Ascending aorta (tissue), 2 donors: ENCODE measurements at places on chromosomes 7 and 10. TPM values are rescaled to one million over a fixed set of nuclear protein-coding genes. Genes with fewer than 3 reads are reported as not detected.

DNA sequence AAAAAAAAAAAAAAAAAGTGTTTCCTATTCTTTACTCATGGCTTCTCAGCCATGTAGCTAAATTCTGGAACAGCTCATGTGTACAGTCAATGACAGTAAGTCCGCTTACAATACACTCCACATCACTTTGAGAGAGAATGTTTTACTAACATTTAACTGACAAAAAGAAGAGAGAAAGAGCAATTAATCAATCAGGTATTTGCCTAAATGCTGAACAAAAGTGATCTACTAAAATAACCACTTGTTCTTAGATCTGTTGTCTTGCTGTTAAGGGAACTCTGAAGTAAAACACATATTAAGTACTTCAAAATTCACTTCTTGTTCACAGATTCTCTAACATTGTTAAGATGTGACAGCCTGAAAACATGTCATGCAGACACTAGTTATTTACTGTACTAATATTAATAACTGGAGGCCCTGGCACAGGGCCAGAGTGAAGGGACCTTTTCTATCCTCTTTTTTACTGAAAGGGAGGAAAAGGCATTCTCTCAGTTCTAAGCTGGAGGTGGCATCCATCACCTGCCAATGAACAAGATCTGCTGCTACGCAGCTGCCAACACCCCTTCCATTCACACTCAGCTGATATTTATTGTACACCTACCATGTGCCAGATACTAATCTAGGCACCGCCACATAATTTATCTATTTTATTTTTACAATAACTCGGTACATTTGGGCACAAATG lies 72.6 kb downstream of the AHR start:
- H3K27me3 ChIP-seq, result no peaks in the 10 kb centered on the region
- no peak overlapping the region for H3K4me3 ChIP-seq
- DNase-seq, result no peak

Gene RSU1
- total RNA-seq, result 82.2 TPM

Gene MMD2
- total RNA-seq, result not detected

Gene STK31
- 1.6 TPM for total RNA-seq

Gene TDRD1
- total RNA-seq, result 0.53 TPM

Gene FAM107B
- 3.7 TPM for total RNA-seq

GRCh38 chr7:20284003-20284770 lies 46.5 kb upstream of the ITGB8 start:
- H3K4me1 ChIP-seq, result no peaks in the 10 kb centered on the region
- DNase-seq, result no peak
- no peak overlapping the region for H3K27ac ChIP-seq
- H3K4me3 ChIP-seq, result no peak overlapping the region

DNA sequence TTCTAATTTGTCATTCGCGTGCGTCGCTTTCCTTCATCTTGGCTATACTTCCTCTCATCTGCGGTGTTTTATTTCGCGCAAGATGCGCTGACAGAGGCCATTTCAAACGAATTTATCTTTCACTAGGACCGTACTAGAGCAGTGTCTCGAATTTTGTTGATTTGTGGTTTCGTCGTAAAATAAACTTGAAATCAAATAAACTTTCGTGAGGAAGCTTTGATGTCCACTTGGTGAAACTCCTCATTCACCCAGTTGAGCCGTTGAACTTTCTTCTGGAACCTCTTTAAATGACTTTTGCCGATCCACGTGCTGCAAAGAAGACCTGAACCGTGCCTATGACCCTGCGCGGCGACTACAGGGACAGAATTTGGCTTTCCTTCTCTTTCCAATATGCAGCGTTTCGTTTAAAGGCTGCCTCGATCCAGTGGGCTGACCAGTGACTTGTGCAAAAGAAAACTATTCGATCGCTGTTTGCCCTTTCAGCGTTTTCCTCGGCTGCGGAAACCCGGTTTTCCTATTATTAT lies 163.9 kb upstream of the PPP1R3A start:
- H3K27ac ChIP-seq, result peak overlapping the region; percentile 98
- no peaks in the 10 kb centered on the region for H3K36me3 ChIP-seq
- no peak for DNase-seq
- peak overlapping the region; percentile 89 for H3K4me3 ChIP-seq

- DNase-seq, result no peak
- no peaks in the 10 kb centered on the region for H3K27me3 ChIP-seq
- H3K4me3 ChIP-seq, result no peak overlapping the region
- H3K36me3 ChIP-seq, result no peaks in the 10 kb centered on the region
- H3K27ac ChIP-seq, result no peak overlapping the region
- H3K4me1 ChIP-seq, result no peaks in the 10 kb centered on the region
These were observed 89.1 kb upstream of the ADO start for GRCh38 chr10:62715383-62715782.

DNA sequence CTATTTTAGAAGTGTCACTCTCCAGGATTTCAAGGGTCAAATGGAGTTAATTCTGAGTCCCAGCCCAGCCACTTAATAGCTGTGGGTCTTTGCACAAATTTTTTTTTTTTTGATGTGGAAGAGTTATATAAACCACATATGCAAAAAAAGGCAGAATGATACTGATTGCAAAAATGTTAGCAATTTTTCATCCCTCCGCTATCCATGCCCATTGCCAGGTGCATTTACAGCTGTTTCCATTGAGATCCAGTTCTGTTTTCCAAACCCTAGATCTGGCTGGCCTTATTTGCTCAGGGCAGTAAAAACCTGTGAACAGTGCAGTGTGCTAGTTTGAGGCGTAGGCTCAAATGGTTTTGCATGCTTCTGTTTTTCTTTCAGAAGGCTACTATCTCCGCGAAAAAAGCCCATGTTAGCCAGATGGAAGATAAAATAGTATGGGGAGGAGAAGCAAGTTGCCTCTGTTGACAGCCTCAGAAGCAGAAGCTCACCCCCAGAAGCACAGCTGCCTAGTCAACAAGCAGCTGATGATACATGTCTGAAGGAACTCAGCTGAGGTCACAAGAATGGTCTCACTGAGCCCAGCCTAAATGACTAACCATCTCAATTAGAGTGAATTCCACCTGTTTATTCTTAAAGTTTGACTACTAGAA lies 997 bp upstream of the ZNF138 start:
- no peak for DNase-seq
- H3K27me3 ChIP-seq, result no peaks in the 10 kb centered on the region

- H3K36me3 ChIP-seq, result no peaks in the 10 kb centered on the region
- H3K27me3 ChIP-seq, result no peaks in the 10 kb centered on the region
- no peak overlapping the region for H3K4me3 ChIP-seq
- peaks cover 57% of the 10 kb centered on the region for H3K4me1 ChIP-seq
These were observed 62.6 kb downstream of the ASB13 start for GRCh38 chr10:5603848-5604170.

GRCh38 chr10:18687195-18687594 lies 28.0 kb downstream of the ARL5B start:
- no peaks in the 10 kb centered on the region for H3K27me3 ChIP-seq
- no peak overlapping the region for H3K4me3 ChIP-seq
- H3K27ac ChIP-seq, result no peak overlapping the region
- no peaks in the 10 kb centered on the region for H3K4me1 ChIP-seq
- no peaks in the 10 kb centered on the region for H3K36me3 ChIP-seq
- DNase-seq, result no peak

Gene CLRN3
- not detected for total RNA-seq

- H3K36me3 ChIP-seq, result no peaks in the 10 kb centered on the region
- H3K4me3 ChIP-seq, result no peak overlapping the region
- DNase-seq, result no peak
- no peak overlapping the region for H3K27ac ChIP-seq
- H3K27me3 ChIP-seq, result no peaks in the 10 kb centered on the region
These were observed 61.8 kb upstream of the AHR start for GRCh38 chr7:17236603-17237002.

GRCh38 chr7:99313204-99313573 lies 12.5 kb upstream of the ARPC1A start:
- peaks cover 5% of the 10 kb centered on the region for H3K4me1 ChIP-seq
- DNase-seq, result no peak
- no peak overlapping the region for H3K27ac ChIP-seq
- H3K4me3 ChIP-seq, result no peak overlapping the region
- H3K27me3 ChIP-seq, result no peaks in the 10 kb centered on the region

Gene PON3
- total RNA-seq, result not detected

DNA sequence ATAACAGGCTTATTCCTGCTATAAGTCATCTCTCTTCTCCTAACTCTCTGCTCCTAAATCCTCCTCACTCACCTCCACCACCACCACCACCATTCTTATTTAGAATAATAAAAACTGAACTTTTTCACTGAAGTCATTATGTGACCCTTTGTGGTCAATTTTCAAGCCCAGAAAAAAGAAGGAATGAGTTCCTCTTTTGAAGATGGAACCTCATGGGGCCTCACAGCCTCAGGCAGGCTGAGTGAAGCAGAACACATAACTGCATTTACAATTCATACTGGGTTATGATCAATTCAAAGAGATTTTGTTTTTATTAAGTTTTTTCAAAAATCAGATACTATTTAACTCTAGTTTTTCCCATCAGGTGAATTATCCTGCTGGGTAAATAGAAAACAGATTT lies 29.8 kb downstream of the PNLIPRP3 start:
- H3K27me3 ChIP-seq, result no peaks in the 10 kb centered on the region
- no peak overlapping the region for H3K27ac ChIP-seq
- DNase-seq, result no peak
- no peaks in the 10 kb centered on the region for H3K4me1 ChIP-seq
- H3K36me3 ChIP-seq, result no peaks in the 10 kb centered on the region

Gene SH2B2
- 4.2 TPM for total RNA-seq

Gene PPP1R9A
- total RNA-seq, result 0.85 TPM

DNA sequence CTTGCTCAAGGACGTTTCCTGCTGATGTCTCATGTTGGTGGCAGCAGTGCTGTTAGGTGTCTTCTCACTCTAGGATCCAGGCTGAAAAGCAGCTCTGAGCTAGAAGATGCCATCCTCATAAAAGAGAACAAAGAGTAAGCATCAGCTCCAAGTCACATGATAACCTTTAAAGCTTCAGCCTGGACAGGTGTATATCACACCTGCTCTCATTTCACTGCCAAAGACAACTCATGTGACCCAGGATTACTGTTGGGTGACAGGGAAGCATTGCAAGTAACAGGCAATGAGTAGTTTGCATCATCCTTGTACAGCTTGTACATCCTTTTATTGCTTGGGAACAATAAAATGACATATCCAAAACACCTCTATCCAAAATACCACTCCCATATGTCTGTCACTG lies 423.4 kb upstream of the DPP6 start:
- no peak overlapping the region for H3K27ac ChIP-seq
- DNase-seq, result no peak
- H3K4me3 ChIP-seq, result no peak overlapping the region
- H3K36me3 ChIP-seq, result no peaks in the 10 kb centered on the region
- H3K4me1 ChIP-seq, result no peaks in the 10 kb centered on the region
- H3K27me3 ChIP-seq, result no peaks in the 10 kb centered on the region

DNA sequence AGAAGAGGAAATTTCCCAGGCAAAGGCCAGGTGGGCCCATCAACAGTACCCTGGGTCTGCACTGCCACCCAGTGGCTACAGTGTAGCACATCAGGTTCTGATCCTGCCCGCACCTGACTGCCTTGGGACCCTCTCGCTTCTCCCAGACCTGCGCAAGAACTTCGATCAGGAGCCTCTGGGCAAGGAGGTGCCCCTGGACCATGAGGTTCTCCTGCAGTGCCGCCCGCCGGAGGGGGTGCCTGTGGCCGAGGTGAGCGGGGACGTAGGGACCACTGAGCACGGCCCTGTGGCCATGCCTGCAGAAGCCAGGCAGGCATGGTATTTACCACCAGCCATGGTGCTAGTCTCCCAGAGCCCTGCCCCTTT lies 33.9 kb upstream of the SLC29A3 start:
- no peaks in the 10 kb centered on the region for H3K27me3 ChIP-seq
- no peak overlapping the region for H3K27ac ChIP-seq
- H3K4me3 ChIP-seq, result no peak overlapping the region
- H3K4me1 ChIP-seq, result no peaks in the 10 kb centered on the region

DNA sequence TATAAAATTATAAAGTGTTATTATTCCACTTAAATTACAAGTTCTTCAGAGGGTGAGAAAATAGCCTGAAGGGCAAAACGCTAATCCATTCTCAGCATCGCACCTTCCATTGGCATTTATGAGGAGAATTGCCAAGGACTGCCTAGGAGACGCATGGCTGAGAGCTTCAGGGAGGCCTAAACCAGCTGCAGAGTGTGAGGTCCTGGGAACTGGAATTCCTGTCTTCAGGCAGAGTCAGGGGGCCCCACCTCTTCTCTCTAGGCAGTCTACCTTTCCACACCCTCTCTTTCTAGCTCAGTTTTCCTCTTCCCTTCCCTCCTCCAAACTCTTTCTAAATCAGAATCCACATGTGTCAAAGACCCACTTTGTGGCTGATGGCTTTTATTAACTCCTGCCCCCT lies 35.3 kb downstream of the LRRC72 start:
- no peak overlapping the region for H3K27ac ChIP-seq
- no peaks in the 10 kb centered on the region for H3K27me3 ChIP-seq
- H3K4me1 ChIP-seq, result no peaks in the 10 kb centered on the region
- no peak for DNase-seq

DNA sequence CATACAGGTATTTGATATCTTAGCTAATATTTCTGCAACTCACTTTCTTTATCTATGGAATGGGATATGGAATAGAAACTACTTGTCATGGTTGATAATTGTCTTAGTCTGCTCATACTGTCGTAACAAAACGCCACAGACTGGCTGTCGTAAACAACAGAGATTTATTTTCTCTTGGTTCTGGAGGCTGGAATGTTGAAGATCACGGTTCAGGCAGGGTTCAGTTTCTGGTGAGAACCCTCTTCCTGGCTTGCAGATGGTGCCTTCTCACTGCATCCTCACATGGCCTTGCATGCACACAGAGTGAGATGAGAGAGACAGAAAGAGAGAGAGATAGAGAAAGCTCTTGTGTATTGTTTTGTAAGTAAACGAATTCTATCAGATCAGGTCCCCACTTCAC lies 332.7 kb upstream of the MAGI2 start:
- no peak overlapping the region for H3K4me3 ChIP-seq
- H3K36me3 ChIP-seq, result no peaks in the 10 kb centered on the region
- DNase-seq, result no peak
- H3K27ac ChIP-seq, result no peak overlapping the region

DNA sequence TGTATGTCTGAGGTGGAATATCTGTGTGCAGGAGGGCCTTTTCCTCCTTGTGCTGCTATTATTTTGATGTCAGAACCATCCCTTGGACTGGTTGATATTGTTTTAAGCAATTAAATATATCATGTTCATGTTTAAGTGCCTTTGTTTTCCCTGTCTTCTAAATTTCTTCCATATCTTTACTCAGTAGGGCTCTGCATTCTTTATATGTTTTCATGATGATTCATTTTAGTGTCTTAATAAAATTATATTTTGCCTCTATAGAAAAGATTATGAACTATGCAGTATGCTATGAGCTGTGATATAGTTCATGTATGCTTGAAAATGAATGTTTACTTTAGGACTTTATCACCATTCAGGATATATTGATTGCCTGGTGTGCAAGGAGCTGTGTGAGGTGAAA lies 34.8 kb downstream of the AHR start:
- no peak overlapping the region for H3K4me3 ChIP-seq
- peaks cover 4% of the 10 kb centered on the region for H3K4me1 ChIP-seq
- peaks cover 69% of the 10 kb centered on the region for H3K36me3 ChIP-seq
- DNase-seq, result no peak
- no peaks in the 10 kb centered on the region for H3K27me3 ChIP-seq

- DNase-seq, result no peak
- no peaks in the 10 kb centered on the region for H3K4me1 ChIP-seq
- H3K27me3 ChIP-seq, result no peaks in the 10 kb centered on the region
- H3K27ac ChIP-seq, result no peak overlapping the region
- no peak overlapping the region for H3K4me3 ChIP-seq
These were observed 75.2 kb downstream of the CDC123 start for GRCh38 chr10:12271210-12271540.
